ENCODE measurements at places on chromosomes 16 and 17. TPM values are rescaled to one million over a fixed set of nuclear protein-coding genes. Genes with fewer than 3 reads are reported as not detected.
A peak's percentile ranks its signal among the peaks of the same experiment; 100 is the strongest.

KRTAP2-3 gene
- polyA plus RNA-seq, result not detected

AXIN2 gene
- polyA plus RNA-seq, result 20.0 TPM

TNFRSF13B gene
- not detected for polyA plus RNA-seq

MRPL28 gene
- polyA plus RNA-seq, result 135 TPM

CACNG1 gene
- polyA plus RNA-seq, result not detected

CHD9NB gene
- polyA plus RNA-seq, result 0.76 TPM

DNA sequence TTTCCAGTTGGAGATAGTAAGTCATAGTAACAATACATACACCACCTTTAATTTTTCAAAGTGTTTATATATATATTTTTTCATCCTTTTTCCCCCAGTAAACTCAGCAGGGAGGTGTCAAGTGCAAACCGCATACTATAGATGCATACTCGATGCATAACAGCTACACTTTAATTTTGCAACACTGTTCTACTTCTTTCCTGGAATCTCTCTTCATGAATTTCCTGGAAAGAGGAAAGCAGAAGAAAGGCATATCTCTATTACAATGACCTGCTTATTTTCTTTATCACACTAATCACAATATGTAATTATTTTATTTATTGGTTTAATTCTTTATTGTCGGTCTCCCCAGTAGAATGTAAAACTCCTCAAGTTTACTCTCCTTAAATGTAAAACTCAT lies 140.0 kb downstream of the SNX11 start:
- DNase-seq, result no peak
- H3K36me3 ChIP-seq, result no peaks in the 10 kb centered on the region
- H3K27ac ChIP-seq, result no peak overlapping the region
- no peaks in the 10 kb centered on the region for H3K4me1 ChIP-seq

DNA sequence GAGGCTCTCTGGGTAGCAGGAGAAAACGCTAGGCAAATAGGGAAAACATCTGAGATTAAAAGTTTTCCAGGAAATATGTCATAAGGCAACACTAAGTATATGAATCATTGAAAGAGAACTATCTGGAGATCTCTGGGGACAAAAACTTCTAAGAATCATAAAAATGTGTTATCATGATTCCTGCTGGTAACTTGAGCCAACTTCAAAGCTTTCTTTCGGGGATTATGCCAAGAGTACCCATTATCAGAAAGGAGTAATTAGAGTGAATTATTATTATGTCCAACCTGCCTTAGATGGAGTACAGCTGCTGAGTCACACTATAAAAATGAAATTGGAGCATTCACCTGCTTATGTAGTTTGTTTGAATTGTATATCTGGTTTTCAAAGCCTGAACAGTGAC lies 488.5 kb upstream of the SOX9 start:
- no peaks in the 10 kb centered on the region for H3K4me1 ChIP-seq
- H3K27ac ChIP-seq, result no peak overlapping the region
- DNase-seq, result no peak

DNA sequence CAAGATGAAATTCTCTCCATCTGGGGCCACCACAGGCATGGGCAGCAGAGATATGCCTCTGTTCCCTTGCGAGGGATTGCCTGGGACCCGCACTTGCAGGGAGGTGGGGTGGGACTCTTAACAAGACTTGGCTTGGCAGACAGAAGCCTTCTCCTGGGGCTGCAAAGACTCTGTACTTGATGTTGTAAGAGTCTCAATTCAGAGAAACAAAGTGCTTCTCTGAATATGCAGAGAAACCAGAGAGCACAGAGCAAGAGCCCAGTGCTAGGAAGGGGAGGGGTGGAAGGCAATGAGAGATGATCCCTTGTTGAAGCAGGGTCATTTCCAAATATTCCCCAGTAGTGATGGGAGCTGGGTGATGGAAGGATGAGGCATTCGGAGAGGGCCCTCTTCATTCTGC lies 2.2 kb downstream of the MMP28 start:
- H3K4me1 ChIP-seq, result peaks cover 9% of the 10 kb centered on the region
- no peaks in the 10 kb centered on the region for H3K36me3 ChIP-seq
- no peak for DNase-seq
- H3K27ac ChIP-seq, result no peak overlapping the region
- H3K4me3 ChIP-seq, result no peak overlapping the region

DNA sequence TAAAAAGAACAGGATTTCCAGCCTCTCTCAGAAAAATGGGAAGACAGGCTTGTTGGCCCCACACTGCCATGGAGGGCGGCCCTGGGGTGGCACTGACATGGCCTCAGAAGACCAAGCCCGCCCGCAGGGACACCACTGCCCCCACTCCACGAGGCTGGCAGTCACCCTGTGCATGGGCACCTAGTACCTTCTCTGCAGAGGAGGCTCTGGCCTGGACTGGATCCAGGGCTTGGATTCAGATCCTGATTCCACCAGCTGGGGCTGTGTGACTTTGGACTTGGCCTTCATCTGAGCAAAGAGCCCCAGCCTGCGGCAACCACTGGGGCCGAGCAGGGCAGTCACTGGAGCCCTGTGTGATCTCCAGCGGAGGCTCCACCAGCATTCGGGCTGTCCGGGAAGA lies 16.8 kb upstream of the FASN start:
- H3K27me3 ChIP-seq, result no peaks in the 10 kb centered on the region
- H3K36me3 ChIP-seq, result peaks cover 19% of the 10 kb centered on the region
- H3K27ac ChIP-seq, result no peak overlapping the region
- no peaks in the 10 kb centered on the region for H3K4me1 ChIP-seq

DNA sequence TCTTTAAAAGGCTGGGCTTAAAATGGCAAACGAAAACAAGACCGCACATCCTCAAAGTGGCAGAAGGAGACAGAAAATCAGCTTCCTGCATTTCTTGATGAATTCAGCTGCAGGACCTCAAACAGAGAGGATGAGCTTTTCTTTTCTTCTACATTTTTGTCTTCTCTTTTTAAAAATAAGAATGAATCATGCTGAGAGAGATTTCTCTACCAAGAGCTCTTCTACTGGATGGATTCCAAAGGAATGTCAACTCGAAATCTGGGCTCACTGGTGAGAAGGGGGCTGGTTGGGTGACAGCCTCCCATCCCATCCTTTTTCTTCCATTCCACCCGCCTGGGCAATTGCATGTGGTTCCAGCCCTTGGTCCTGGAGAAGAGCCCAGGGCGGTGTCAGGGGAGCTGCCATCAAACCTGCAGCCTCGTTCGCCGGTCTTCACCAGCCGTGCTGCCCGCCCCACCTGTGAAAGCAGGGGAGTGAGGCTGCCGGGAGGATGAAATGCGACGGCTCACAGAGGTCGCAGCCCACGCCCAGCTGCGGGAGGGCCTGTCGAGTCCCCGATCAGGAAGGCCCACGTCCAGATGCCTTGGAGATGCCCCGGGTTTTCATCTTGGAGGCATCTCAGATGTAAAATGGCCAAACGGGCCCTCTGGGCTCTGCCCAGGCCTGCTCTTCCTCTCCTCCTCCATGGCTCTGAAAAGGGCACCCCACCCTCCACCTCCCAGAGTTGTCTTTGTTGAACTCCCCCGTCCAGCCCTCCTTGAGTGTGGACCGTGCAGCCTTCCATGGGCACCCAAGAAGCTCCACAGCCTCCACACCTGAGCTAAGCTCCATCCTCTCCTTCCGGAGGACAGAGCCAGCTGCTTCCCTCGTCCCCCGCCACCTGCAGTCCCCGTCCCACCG lies 121.9 kb downstream of the FOXL1 start:
- no peak for DNase-seq
- H3K27me3 ChIP-seq, result no peaks in the 10 kb centered on the region
- H3K4me3 ChIP-seq, result no peak overlapping the region

- no peak overlapping the region for H3K4me3 ChIP-seq
- DNase-seq, result no peak
- H3K36me3 ChIP-seq, result no peaks in the 10 kb centered on the region
- peaks cover 3% of the 10 kb centered on the region for H3K4me1 ChIP-seq
Measured at GRCh38 chr17:51091635-51092034, 29.0 kb downstream of the SPAG9 start.

GRCh38 chr16:14958323-14958600 lies 16.6 kb upstream of the PDXDC1 start:
- no peaks in the 10 kb centered on the region for H3K4me1 ChIP-seq
- H3K4me3 ChIP-seq, result no peak overlapping the region
- no peak overlapping the region for H3K27ac ChIP-seq
- no peaks in the 10 kb centered on the region for H3K36me3 ChIP-seq
- DNase-seq, result no peak

DNA sequence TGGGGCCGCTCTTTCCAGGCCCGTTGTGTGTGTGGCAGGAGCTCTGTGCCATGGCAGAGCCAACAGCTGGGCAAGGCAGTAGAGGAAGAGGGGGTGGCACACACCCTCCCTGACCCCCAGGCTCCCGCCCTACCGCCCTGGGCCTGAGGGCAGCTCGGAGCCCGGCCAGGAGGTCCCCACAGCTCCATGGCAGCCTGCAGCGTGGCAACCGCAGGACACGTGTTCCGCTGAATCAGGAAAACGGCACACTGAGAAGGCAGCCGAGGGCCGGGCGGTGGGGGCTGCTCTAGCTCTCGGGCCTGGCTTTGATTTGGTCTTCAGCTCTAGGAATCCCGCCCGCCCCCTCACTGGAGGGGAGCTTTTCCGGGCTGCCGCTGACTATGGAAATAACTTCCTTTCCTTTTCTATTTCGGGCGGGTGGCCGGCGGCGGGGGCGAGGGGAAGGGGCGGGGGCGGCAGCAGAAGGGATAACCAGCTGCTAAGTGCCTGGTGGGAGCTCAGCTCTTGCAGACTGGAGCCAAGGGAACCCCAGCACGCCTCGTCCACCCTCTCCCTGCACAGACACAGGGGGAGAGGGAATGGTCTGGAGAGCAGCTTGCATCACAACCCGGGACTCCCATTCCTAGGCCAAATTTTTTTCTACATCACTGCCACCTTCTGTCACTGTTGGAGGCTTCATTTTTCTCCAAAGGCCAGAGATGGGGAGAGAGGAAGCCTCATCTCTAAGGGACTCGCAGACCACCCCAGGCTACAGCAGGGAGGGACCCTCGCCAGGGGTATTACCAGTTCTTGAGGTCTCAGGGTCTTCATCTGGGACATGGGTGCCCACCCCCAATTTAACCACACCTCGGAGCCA lies 24.8 kb upstream of the MRPS23 start:
- no peaks in the 10 kb centered on the region for H3K27me3 ChIP-seq
- peaks cover 72% of the 10 kb centered on the region for H3K4me1 ChIP-seq
- peak overlapping the region; percentile 19 for H3K4me3 ChIP-seq
- peak overlapping the region; percentile 56 for H3K27ac ChIP-seq
- DNase-seq, result peak; percentile 91

DNA sequence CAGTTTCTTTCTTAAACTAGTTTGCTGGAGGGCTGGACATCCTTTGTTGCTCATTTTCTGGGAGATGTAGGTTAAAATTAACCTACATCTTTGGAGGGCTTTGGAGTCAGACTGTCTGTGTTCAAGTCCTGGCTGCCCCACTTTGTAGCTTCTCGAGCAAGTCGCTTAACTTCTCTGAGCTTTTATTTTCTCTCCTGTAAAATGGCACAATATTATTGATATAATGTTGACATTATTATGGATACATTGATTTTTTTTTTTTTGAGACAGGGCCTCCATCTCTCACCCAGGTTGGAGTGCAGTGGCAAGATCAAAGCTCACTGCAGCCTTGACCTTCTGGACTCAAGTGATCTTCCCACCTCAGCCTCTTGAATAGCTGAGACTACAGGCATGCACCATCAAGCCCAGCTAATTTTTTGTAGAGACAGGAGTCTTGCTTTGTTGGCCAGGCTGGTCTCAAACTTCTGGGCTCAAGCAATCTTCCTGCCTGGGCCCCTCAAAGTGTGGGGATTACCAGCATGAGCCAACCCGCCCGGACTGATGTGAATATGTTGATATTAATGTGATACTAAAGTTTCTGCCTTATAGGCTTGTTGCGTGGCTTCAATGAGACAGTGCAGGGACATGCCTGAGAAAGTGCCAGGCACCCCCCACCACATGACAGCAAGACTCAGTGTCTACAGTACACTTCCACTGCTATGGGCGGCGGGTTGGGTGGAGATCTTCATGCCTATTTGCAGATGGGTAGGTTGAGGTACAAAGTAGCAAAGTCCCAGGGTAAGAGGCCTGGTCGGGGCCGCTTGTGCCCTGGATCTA lies 31.6 kb upstream of the RMI2 start:
- DNase-seq, result no peak
- no peak overlapping the region for H3K27ac ChIP-seq
- no peaks in the 10 kb centered on the region for H3K4me1 ChIP-seq
- H3K4me3 ChIP-seq, result no peak overlapping the region
- H3K36me3 ChIP-seq, result no peaks in the 10 kb centered on the region

GRCh38 chr17:47685556-47686275 lies 8.2 kb upstream of the TBKBP1 start:
- H3K4me3 ChIP-seq, result no peak overlapping the region
- peaks cover 67% of the 10 kb centered on the region for H3K36me3 ChIP-seq
- no peak for DNase-seq
- peaks cover 5% of the 10 kb centered on the region for H3K4me1 ChIP-seq
- H3K27me3 ChIP-seq, result no peaks in the 10 kb centered on the region

DNA sequence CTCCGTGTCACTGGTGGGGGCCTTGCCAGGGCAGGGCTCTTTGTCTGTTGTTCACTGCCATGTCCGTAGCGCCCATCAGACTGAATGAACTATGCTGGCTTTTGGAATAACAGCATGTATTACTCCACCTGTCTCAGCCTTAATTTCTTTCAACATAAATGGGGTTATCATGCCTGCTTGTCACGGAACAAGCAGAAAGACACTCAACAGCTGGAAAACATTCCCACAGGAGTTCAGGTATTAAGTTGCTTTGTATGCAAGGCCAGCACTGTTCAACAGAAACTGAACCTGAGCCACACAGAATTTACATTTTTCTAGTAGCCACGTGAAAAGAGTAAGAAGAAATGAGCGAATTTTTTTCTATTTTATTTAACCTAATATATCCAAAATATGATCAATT lies 13.1 kb downstream of the PPL start:
- no peaks in the 10 kb centered on the region for H3K4me1 ChIP-seq
- no peak overlapping the region for H3K4me3 ChIP-seq
- H3K27me3 ChIP-seq, result no peaks in the 10 kb centered on the region
- H3K27ac ChIP-seq, result no peak overlapping the region
- no peaks in the 10 kb centered on the region for H3K36me3 ChIP-seq
- no peak for DNase-seq

- H3K27ac ChIP-seq, result no peak overlapping the region
- H3K36me3 ChIP-seq, result no peaks in the 10 kb centered on the region
- DNase-seq, result no peak
Measured at GRCh38 chr16:80253741-80254140, 287.1 kb upstream of the DYNLRB2 start.

- H3K27me3 ChIP-seq, result peaks cover 55% of the 10 kb centered on the region
- H3K27ac ChIP-seq, result no peak overlapping the region
- DNase-seq, result no peak
- no peaks in the 10 kb centered on the region for H3K36me3 ChIP-seq
- no peak overlapping the region for H3K4me3 ChIP-seq
- no peaks in the 10 kb centered on the region for H3K4me1 ChIP-seq
Measured at GRCh38 chr17:49887086-49887743, 39.3 kb upstream of the TAC4 start.

- H3K36me3 ChIP-seq, result no peaks in the 10 kb centered on the region
- no peak overlapping the region for H3K4me3 ChIP-seq
- DNase-seq, result no peak
- no peaks in the 10 kb centered on the region for H3K27me3 ChIP-seq
Measured at GRCh38 chr17:57953219-57953618, 2.0 kb downstream of the CUEDC1 start.

- H3K4me1 ChIP-seq, result no peaks in the 10 kb centered on the region
- H3K27me3 ChIP-seq, result no peaks in the 10 kb centered on the region
- H3K4me3 ChIP-seq, result no peak overlapping the region
- no peak overlapping the region for H3K27ac ChIP-seq
- no peaks in the 10 kb centered on the region for H3K36me3 ChIP-seq
Measured at GRCh38 chr17:31497994-31498826, 106.7 kb downstream of the RAB11FIP4 start.
